Astrocyte (in vitro differentiated cells and primary cell): ENCODE measurements at places on chromosomes 2 and 18. TPM values are rescaled to one million over a fixed set of nuclear protein-coding genes. Genes with fewer than 3 reads are reported as not detected.

DNA sequence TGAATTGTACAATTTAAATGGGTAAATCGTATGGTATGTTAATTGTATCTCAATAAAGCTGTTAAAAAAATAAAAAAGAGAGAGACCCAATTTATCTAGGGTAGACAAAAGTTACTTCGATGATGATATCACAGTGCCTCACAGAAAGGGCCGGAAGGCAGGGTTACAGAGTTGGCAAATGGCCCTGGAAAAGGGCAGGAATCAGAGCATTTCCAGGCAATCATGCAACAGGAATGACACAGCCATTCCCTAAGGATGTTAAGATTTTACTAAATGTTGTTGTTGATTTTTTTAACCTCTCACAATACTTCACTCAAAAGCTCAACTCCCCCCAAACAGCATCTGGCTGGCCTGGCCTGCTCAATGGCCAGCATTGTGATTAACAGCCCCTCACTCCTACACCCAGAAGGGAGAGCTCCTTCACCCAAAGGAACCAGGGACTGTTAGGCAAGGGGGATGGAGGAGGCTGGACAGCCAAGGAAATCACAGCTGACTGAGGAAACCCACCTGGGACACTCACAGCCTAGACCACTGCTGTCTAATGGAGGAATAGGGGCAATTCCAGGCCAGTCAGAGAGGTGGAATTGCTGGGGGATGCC is 7.7 kb upstream of the SP100 start:
- no peaks in the 10 kb centered on the region for H3K27me3 ChIP-seq
- H3K27ac ChIP-seq: peak overlapping the region; percentile 50
- peaks cover 18% of the 10 kb centered on the region for H3K4me1 ChIP-seq
- H3K4me3 ChIP-seq: no peak overlapping the region
- H3K36me3 ChIP-seq: peaks cover 2% of the 10 kb centered on the region

DSG1 gene
- 0.05 TPM in 1 of 2 replicates, not detected in the other for total RNA-seq

DNAH7 gene
- total RNA-seq: 0.79 and 1.2 TPM in 2 replicates

DNA sequence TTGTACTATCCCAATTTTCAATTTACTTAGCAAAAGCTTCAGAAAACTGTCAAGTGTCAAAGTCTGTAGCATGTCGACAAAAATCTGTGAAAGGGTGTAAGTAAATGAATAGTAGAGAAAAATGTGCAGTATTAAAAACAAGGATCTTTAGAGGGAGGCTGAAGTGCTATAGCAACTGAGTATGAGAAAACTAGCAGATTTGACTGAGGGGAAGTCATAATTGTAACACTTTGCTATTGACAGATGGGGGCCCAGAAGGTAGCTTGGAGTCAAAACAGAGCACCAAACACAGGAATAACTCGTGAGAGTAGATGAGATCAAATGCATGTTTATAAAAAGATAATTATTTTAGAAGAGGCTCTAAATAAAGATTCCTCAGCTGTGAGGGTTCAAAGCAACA is 657.7 kb downstream of the TMEM182 start:
- H3K27me3 ChIP-seq: no peaks in the 10 kb centered on the region
- H3K4me3 ChIP-seq: no peak overlapping the region
- no peaks in the 10 kb centered on the region for H3K4me1 ChIP-seq
- H3K27ac ChIP-seq: no peak overlapping the region

DNA sequence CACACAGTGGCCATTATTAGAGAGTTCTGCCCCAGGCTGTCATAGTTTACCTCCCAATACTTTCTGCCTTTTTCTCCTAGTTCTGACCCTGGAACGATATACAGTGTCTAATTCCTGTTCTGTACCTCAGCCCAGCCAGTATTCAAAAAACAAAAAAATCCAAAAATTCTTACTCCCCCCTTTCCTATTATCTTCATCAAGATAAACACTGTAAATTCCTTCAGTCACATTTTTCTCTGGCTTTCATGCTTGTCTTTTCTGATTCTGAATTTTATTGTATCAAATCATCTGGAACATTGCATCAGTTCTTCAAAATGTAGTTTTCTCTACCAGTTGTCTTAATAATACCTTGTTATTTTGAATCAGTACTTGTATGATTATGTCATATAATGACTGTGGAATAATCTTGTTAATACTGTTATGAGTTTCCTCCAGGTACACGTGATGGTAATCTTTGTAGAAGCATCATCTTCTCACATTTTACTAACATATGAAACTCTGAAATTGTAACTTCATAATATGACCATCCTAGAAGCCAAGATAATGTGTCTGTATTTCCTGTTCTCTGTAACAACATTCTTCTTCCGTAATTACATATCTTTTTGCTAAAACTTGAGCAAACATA is 79.0 kb upstream of the NOSTRIN start:
- no peak for DNase-seq
- H3K4me1 ChIP-seq: no peaks in the 10 kb centered on the region
- H3K36me3 ChIP-seq: no peaks in the 10 kb centered on the region
- H3K4me3 ChIP-seq: no peak overlapping the region

MYO3B gene
- total RNA-seq: not detected in 2 replicates

RTKN gene
- total RNA-seq: 41.6 and 44.4 TPM in 2 replicates

DNA sequence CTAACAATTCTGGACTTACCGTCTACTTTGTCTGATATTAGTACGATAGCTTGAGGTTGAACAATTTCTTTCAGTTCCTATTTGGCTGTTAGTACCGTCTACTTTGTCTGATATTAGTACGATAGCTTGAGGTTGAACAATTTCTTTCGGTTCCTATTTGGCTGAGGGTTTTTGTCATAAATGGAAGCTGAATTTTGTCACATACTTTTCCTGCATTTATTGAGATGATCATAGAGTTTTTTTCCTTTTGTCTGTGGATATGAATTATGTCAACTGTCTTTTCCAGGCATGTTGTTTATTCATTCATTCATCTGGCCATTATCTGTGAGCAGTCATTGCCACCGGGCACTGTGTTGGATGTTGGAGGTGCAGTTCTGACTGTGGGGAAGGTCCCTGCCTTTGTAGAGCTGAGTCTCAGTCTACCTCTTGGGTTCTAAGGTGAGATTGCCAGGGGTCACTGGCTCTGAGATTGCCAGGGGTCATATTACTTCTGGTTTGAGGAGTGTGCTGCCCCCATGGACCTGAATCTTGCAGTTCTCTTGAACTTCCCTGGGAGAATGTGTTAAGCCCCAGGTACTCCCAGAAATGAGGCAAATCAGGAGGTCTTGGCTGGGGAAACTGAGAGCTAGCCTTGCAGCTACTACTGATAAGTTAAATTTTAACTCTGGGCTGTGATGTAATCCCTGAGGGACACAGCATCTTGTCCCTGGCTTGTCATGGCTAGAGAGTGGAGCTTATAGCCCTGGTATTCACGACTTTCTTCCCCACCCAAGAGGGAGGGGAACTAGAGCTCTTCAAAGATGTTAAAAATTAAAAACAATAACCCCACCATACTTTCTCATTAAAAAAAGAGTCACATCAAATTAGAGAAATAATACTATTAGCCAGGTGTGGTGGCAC is 89.1 kb upstream of the MBOAT2 start:
- DNase-seq: no peak
- H3K4me1 ChIP-seq: peaks cover 7% of the 10 kb centered on the region
- no peaks in the 10 kb centered on the region for H3K27me3 ChIP-seq
- H3K27ac ChIP-seq: no peak overlapping the region
- H3K36me3 ChIP-seq: no peaks in the 10 kb centered on the region
